ENCODE measurements at places on chromosomes 11 and 22.
A peak's percentile ranks its signal among the peaks of the same experiment; 100 is the strongest.

DNA sequence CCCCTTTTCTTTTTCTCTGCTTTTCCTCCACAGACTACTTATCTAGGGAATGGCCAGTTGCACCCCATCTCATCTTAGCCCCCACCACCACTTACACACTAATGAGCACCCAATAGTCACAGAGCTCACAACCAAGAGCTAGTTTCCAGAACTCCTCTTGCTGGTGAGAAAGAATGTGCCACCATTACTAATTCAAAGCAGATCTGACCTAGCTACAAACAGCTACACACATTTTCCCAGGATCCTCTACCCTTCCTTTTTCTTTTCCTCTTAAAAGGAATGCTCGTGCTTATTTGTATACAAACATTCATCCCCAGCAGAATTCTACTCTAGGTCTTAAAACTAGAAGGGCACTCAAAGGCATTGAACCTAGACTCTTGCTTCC lies 136.8 kb downstream of the CD44 start:
- DNase-seq: peak; percentile 11

DNA sequence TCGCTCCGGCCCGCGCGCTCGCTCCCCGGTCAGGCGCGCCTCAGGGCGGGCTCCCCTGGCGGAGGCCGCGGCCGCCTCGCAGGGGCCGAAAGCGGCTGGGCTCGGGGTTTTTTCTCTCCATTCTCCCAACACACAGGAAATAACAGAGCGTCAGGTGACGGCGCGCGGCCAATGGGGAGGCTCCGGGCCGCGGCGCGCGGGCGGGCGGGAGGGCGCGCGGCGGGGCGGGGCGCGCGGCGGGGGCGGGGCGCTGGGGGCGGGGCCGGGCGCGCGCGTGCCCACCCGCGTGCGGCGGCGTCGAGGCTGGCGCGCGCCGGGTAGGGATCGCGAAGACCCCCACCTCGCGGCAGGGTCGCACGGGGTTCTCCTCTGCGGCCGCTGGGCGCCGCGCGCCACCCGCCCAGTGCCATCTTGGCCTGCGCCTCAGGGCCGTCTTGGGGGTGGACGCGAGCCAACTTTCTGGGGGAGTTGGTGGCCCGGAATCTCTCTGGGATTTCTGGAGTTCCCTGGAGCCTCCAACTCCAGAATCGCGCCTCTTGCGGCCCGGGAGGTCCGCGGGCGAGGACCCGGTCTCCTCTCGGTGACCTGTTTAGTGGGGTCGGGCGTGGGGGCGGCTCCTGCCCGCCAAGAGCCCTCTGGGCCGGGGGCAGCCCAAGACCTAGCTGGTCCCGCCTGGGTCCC lies at the start of gene TCF20:
TCF20 (minus strand) TSS at position 144 of the 681 bp plus-strand sequence. CDS start 55,348 bp downstream, outside the sequence.
- peak; percentile 81 for DNase-seq

GRCh38 chr11:94857337-94857736 lies 89.2 kb downstream of the AMOTL1 start:
- DNase-seq: no peak

DNA sequence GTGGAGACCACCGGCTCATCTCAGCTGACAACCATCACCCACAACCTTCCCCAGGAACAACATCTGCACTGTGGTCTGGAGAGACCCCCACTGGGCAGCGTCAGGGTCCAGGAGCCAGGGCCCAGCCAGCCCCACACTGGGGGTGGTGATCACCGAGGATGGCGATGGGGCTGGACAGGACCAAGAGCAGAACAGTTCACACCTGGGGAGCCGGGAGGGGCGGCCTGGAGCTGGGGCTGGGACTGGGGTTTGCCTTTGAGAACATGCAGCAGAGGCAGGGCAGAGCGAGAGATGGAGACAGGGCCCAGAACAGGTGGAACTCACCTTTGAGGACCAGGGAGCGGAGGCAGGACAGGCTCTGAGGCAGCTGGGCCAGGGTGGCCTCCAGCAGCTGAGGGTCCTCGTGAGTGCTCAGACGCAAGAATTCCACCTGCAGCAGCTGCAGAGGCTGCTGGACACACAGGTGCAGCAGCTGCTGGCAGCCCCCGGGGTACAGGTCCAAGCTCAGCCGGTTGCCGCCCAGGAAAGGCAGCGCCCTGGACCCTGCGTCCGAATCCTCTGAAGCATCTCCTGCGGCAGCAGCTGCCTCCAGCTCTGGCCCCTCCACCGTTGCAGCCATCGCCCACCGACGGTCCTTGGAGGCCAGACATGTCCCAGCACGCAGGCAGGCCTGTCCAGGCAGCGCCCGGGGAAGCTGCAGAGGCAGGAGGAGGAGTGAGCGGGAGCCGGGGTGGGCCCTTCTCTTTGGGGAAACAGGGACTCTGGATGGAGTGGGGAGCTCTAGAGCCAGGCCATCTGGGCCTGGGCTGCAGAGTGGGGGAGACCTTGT lies 1.0 kb downstream of the PIDD1 start:
- DNase-seq: peak; percentile 77

- no peak for DNase-seq
Measured at GRCh38 chr22:26570115-26570514, 19.8 kb downstream of the TPST2 start.

- peak; percentile 68 for DNase-seq
Measured at GRCh38 chr22:37880668-37881440, 25.2 kb upstream of the MICALL1 start.

DNA sequence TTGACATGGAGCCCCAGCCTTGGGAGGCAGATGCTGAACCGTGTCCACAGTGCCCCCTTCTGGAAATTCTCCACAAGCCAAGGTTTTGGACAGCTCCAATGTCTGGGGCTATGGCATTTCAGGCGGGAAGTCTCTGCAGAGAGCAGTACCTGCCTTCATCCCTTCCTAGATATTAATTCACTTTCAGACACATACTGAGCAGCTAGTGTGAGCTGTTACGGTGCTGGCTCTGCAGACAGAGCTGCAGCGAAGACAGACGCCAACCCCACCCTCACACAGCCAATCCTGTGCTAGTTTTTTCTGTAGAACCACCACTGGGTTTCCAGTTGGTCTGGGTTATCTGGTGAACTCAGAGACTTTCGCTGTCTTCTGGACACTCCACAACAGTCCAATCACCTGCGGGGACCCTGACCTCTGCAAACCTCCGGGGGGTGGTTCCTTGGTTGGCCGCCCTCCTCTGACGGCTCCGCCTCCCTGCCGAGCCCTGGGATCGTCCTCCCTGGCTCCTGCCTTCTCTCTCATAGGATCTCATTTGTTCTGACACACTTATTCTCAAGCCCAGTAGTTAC lies 9.1 kb downstream of the LMF2 start:
- peak; percentile 73 for DNase-seq

GRCh38 chr22:46580940-46581537 lies 39.1 kb upstream of the GRAMD4 start:
- no peak for DNase-seq

DNA sequence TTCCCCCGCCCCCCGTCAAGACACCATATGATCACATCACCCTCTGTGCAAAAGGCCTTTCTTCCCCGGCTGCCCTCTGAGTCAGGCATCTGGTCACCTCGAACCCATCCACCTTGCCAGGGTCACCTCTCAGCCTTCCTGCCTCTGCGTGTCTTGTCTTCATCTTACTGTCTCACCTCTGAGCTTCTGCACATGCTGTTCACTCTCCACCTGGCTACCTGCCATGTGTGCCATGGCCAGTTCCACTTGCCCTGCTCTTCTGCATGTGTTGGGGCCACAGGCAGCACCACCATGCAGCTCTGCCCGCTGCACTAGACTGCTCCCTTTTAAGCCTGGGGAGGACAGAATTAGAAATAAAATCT lies 9.8 kb downstream of the ZNF74 start:
- no peak for DNase-seq

DNA sequence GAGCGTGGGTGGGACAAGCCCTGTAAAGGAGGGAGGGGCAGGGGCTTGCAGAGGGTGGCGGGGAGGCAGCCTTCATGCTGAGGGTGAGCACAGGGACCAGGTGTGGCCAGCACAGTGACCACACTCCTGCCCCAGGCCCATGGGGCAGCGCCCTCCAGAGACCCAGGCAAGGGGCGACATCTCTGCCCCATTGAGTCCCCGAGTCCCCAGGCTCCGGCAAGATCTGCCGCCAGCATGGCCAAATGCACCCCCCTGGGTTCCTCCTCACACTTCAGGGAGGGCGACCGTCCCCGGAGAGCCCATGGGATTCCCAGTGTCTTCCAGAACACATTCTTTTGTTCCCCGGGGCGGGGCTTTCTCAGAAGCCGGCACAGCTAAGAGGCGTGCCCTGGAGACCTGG lies 362.5 kb downstream of the TBC1D22A start:
- no peak for DNase-seq

- no peak for DNase-seq
Measured at GRCh38 chr22:33666279-33666960, 253.9 kb downstream of the LARGE1 start.

- DNase-seq: no peak
Measured at GRCh38 chr11:32426819-32427615, 8.3 kb downstream of the WT1 start.

DNA sequence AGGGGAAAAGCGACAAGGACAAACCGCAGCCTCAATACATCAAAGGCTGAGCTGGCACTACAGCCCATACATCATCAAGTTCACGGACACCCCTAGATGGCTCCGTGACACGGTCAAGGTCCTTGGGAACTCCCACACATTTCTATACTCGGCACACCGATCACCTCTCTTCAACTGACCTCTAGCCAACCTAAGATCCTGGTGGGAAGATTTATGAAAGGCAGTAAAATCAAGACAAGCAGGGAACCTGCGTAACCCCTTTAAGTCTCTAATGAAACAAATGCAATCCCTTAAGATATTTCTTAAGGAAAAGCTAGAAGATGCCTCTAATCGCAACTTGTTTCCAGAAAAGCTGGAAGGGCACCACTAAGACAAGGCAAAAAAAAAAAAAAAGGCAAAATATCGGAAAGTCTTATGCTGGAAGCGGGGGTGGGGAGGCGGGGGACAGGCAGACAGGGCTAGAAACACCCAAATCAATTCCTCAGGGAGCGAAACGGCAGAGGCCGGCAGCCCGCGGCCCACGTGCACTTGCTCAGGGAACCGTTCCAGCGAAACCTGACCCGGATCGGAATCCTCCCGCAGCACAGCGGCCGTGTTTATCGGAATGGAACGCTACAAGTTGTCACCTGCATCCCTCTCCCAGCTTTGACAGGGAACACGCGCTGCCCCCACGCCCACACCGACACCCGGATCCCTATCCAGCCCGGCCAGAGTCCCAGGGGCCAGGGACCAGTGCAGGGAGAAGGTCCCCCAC lies 1.4 kb downstream of the ARHGAP20 start:
- DNase-seq: peak; percentile 37

DNA sequence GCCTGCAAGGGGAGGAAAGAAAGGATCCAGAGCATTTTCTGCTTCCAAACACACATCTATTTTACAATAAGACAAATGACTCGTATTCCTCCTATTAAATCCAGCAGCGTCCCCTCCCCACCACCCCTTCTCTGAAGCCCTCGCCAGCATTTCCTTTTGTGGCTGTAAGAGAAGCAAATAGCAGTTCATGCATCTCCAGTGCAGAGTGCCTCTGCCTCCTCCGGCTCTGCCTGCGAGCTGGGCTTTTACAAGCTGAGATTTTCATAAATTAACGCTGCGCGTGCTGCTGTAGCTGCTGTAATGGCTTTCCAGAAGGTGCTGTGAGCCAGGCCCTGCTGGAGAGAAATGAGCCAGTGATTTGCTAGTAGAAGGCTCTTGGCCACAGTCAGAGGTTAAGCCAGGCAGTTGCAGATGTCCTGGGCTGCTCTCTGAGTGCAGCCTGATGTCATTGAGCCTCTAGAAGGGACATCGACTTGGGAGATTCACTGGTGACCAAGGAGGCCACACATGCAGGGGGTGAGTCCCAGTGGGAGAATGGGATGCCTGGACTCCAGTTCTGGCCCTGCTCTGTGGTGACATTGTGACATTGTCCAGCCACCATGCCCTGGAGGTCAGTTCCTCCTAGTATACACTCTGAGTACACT lies 134.5 kb upstream of the NAV2 start:
- DNase-seq: no peak

DNA sequence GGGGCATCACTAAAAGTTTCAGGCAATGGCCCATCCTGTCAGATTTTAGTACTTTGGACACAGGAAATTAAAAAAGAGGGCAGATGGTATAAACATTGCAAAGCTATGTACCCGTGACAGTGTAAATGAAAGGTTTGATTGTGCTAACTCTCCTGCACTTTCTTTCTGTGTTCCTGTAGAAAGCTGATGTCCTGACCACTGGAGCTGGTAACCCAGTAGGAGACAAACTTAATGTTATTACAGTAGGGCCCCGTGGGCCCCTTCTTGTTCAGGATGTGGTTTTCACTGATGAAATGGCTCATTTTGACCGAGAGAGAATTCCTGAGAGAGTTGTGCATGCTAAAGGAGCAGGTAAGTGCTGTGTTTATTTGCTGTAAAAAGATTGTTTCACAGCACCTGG lies 10.3 kb downstream of the CAT start:
- DNase-seq: no peak

DNA sequence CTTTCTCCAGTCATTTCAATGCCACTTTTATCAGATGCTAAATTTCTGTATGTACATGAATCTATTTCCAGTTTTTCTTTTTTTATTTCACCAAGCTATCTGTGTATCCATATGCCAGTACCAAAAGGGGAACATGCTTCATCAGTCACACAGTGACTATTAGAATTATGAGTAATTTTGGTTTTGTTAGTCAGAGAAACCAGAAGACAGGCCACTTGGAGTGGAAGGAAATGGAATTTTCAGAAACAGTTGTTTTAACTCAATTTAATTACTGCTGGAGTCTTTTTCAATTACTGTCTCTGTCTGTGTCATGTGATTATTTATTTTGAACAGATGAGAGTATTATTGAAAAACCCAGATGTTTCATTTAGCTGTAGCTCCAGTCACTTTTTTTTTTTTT lies 84.6 kb upstream of the ANO3 start:
- peak; percentile 41 for DNase-seq

DNA sequence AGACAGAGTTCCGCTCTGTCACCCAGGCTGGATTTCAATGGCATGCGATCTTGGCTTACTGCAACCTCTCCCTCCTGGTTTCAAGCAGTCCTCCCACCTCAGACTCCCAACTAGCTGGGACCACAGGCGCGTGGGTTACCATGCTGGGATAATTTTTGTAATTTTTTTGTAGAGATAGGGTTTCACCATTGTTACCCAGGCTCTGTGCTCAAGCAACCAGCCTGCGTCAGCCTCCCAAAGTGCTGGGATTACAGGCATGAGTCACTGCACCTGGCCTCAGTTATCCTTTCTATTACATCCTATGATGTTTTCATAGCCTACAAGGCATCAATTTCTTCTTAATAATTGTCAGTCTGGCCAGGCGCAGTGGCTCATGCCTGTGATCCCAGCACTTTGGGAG lies 36.5 kb downstream of the LRRC74B start:
- peak; percentile 22 for DNase-seq

- DNase-seq: no peak
Measured at GRCh38 chr11:64003807-64004589, 17.8 kb downstream of the OTUB1 start.
